Stimulated activated CD4-positive, alpha-beta T cell treated with anti-CD3 and anti-CD28 coated beads, Interleukin-4, amount 100 ng/mL, for 24 hours (primary cell): ENCODE measurements at places on chromosomes 6 and 20.
A peak's percentile ranks its signal among the peaks of the same experiment; 100 is the strongest.

DNA sequence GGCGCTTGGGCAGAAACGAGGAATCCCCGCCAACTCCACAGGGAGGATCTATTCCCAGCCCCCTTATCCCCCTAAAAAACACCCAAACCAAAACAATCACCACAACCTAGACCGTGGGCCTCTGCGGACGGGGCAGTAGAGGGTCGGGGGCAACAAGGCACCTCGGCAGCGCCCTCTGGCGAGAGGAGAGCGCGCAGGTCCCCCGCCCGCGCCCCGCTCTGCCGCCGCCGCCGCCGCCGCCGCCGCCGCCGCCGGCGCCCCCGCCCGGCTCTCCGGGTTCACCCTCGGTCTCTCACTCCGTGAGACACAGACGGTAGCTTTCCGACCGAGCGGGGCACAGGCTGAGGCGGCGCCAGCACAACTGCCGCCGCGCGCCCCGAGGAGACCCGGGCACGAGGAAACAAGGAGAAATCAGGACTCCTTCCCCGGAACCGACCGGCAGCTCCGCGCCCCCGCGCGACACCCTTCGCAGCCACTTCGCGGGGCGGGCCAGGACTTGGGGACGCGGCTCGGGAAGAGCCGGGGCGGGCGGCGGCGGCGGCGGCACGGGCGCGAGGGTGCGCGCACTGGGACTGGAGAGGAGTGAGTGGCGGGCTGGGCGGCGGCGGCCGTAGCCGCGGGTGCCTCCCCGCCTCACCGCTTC is at the start of gene SLC35F1:
TSS of gene SLC35F1 (plus strand) at position 307 of the 643 bp plus-strand sequence.
- peak; percentile 11 for DNase-seq

GRCh38 chr6:17458966-17459365 is 65.6 kb downstream of the CAP2 start:
- DNase-seq: no peak

DNA sequence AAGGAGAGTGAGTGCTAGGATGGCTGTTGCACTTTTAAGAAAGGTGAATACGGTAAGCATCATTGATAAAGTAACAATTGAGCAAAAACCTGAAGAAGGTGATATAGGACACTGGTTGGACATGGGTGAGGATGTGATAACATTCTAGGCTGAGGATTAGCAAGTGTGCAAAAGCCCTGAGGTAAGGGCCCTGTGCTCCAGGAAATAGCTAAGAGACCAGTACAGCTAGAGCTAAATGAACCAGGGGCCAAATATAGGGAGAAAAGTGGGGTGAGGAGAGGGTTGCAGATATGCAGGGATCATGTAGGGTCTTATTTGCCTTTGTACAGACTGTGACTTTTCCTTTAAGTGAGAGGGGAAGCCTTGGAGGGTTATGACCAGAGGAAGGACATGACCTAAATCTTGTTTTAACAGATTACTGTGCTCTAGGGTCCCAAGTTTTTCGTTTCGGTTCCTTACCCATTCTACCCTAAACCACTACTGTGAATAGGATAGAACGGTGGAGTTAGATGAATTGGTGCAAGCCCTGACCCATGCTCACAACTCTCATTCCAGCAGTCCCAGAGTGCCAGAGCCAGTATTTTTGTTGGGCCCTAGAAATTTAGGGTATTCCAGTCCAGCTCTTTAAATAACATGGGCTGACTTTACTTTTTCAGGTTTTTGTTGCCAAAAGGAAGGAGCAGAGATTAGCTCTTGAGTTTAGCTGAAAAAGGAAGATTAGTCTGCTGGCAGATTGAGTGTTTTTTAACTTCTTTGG is 10.7 kb downstream of the MAPK14 start:
- DNase-seq: no peak

DNA sequence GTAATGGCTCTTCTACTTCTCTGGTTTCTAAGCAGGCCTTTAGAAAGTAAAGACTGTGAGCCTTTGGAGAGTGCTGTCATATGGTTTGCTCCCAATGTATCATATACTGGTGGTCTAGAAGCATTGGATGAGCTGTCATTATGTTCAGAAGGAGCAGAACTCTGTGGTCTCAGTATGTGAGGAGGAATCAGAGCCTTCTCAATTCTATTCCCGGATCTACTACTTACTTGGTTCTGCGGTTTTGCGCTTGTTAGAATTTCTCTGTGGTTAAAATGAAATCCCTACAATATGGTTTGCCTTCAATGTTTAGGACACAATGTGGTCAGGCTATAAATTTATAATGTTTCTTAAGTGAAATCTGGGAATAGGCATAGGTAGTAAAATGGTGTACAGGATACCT is 64.6 kb downstream of the RWDD2A start:
- DNase-seq: no peak

- no peak for DNase-seq
Observed at GRCh38 chr6:113908801-113909200, 51.7 kb downstream of the MARCKS start.

DNA sequence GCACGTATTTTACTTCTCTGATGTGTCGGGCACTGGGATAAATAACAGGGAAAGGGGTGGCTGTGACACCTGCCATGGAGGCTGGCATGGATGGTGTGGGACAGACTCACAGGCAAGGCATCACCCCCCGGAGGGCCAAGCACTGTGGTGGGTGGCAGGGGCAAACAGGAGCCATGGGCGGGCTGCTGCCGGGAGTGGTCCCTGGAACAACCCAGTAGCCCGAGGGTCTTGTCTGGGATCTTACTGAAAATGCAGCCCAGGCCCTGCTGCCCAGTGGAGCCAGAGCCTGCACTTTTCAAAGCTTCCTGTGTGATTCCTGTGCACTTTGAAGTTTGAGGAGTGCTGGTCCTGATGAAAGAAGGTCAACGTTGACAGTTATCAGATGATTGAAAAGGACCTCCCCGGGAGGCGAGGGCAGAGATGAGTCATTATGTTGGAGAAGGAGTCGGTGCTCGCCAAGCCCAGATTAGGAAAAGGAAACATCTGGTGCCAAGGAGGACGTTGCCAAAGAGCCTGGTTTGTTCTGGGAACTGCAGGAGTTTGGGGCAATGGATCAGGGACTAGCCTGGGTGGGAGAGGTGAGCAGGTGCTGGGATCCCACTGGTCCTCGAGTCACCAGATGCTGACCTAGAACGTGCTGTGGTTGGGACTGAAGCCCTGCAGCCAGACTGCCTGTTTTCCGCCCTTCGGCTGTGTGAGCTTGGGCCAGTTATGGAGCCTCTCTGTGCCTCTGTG is 130.0 kb upstream of the GGTLC1 start:
- DNase-seq: no peak

GRCh38 chr6:107653183-107653580 is 163.3 kb downstream of the SOBP start:
- DNase-seq: no peak

DNA sequence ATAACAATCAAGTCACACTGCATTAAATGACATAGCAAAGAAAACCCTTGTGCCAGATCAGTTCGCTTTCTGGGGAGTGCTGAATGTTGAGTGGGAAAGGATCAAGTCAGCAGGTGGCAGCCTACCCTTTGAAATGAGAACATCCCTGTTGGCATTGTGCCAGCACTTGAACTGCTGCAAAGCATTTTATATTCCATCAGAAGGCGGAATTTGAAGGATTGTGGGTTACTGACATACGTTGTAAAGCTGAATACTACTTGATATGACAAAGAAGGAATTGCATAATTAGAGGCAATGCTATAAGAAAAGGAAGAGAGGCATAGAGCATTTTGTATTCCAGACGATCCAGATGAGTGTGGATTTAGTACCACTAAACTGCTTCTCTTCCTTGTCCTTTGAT is 26.5 kb downstream of the BCKDHB start:
- DNase-seq: peak; percentile 27

- DNase-seq: no peak
Observed at GRCh38 chr6:12258591-12259075, 31.5 kb upstream of the EDN1 start.

DNA sequence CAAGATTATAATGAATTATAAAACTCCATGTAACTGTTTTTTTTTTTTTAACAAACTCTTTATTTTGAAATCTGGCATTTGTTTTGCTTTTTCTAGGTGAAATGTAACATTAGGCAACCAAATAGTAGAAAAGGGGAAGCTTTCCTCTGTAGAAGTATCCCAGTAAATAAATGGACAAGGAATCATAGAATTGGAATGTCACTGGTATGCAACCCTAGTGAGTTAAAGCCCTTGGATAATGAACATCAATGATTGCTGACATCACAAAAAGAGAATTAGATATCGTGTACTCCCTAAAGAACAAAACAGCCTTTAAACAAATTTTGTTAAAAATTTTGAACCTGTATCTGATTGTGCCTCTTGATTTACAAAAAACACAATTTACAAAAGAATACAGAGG is 93.9 kb upstream of the OGFRL1 start:
- no peak for DNase-seq

GRCh38 chr6:22598339-22598738 is 29.0 kb downstream of the HDGFL1 start:
- no peak for DNase-seq

DNA sequence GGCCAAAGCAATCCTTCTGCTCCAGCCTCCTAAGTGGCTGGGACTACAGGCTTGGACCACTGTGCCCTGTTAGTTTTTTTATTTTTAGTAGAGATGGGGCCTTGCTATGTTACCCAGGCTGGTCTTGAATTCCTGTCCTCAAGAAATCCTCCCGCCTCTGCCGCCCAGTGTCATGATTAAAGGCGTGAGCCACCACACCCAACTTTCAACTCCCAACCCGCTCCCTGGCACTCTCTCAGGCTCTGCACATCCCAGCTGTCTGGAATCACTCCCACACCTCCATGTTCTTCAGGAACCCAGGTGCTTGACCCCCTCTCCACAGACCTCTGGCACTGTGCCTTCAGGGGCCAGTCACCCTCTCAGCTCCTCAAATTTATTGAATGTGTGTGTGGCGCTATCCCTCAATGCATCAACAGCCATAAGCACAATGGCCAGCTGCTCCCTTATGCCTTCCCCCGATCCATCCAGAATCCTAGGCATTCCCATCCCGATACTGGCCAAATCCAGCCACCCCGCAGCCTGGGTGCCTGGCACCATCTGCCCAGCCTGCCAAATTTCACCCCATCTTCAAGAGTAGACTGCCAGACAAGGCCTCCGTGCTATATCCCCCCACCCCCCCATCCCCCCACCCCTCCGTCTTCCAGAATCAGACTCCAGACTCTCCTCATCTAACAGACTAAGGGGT is 647 bp upstream of the POU5F1 start:
- no peak for DNase-seq

- no peak for DNase-seq
Observed at GRCh38 chr6:158630938-158631616, 13.5 kb downstream of the DYNLT1 start.

DNA sequence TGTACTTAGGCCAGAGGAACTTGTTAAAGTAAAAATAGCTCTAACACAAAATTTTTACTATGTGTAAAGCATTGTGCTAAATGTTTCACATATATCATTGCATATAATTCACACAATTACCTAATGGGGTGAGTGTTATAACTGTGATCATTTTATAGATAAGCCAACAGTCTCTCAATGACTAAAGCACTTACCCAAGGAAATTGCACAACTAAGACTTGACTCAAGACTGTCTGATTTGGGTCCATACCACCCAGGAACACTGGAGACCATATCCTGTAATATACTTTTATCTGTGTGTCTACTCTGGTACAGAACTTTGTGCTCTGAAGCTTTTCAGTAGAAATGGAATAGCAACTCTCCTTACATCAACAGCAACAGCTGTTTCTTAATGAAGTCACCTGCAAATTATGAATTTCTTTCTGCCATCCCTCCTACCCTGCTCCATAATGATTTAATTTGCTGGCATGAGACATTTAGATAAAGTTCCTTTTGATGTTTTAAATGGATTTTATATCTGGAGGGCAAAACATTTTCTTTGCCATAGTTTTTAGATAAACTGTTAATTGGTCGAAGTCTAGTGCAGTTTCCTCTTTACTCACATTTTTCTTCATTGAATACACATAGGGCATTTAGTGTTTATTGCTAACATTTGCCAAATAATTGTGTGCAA is 47.5 kb downstream of the TSPYL4 start:
- no peak for DNase-seq

GRCh38 chr20:32512047-32512385 is 73.1 kb downstream of the NOL4L start:
- no peak for DNase-seq

DNA sequence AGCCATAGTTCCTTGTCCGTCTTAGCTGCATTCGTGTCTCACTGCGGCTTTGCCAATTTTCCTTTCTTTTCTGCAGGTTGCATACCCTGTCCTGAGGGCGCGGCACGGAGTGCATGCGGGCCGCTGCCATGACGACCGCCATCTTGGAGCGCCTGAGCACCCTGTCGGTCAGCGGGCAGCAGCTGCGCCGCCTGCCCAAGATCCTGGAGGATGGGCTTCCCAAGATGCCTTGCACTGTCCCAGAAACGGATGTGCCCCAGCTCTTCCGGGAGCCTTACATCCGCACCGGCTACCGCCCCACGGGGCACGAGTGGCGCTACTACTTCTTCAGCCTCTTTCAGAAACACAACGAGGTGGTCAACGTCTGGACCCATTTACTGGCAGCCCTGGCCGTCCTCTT is 17.1 kb upstream of the EFHC1 start:
- no peak for DNase-seq

- DNase-seq: no peak
Observed at GRCh38 chr20:46423882-46424482, 17.6 kb upstream of the ELMO2 start.
